ENCODE measurements at places on chromosomes 3 and 15.
A peak's percentile ranks its signal among the peaks of the same experiment; 100 is the strongest.

DNA sequence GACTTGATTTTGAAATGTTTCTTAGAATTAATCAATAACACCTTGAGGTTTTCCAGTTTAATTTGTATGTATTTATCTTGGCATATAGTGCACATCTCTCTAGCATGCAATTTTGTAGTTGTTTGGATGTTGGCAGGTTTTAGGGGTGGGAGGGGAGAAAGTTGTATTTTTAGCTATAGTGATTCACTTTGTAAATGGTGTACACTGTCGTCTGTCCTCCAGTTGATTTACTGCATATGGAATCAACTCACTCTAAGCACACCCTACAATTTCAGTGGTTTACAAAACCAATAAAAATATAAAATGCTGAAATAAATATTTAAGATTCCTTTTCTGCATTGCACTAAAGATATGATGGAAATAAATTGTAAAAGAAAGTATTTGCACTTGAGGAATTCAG lies 199.1 kb downstream of the CDIN1 start:
- DNase-seq: no peak

DNA sequence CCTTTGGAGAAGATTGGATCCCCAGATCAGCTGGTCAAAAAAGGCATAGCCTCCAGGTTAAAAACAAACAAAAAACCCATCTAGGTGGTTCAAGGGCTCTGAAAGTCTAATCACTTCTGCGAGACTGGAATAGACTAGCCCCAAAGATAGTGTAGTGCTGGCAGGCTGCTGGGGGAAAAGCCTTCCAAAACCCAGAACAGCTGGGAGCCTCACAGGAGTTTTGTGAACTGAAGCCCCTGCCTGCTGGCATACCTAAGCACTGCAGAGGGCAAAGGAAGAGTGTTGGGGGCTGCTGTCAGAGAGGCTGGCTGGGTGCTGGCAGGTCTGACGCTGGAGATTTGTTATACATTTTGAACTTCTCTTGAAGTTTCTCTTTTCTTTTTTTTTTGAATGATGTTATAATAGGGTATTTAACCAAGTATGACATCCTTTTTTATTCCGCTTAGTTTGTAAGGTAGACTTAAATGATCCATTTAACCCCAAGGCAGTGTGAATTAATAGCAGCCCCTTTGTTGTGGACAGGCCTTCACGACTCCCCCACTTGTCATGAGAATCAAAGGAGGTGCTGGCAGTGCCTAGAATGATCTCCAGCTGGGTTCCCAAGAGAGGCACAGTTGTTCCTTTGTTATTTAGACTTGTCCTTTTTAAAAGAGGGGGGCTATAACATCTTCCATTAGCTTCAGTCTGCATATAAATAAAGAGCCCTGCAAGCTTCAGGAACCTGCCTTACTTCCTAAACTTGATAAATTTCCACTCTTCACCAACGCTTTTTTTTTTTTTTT lies 53.9 kb downstream of the CRTC3 start:
- no peak for DNase-seq

GRCh38 chr3:127120851-127121647 lies 71.9 kb upstream of the PRR23E start:
- DNase-seq: no peak

GRCh38 chr15:59255680-59256336 lies 49.2 kb downstream of the LDHAL6B start:
- DNase-seq: no peak

DNA sequence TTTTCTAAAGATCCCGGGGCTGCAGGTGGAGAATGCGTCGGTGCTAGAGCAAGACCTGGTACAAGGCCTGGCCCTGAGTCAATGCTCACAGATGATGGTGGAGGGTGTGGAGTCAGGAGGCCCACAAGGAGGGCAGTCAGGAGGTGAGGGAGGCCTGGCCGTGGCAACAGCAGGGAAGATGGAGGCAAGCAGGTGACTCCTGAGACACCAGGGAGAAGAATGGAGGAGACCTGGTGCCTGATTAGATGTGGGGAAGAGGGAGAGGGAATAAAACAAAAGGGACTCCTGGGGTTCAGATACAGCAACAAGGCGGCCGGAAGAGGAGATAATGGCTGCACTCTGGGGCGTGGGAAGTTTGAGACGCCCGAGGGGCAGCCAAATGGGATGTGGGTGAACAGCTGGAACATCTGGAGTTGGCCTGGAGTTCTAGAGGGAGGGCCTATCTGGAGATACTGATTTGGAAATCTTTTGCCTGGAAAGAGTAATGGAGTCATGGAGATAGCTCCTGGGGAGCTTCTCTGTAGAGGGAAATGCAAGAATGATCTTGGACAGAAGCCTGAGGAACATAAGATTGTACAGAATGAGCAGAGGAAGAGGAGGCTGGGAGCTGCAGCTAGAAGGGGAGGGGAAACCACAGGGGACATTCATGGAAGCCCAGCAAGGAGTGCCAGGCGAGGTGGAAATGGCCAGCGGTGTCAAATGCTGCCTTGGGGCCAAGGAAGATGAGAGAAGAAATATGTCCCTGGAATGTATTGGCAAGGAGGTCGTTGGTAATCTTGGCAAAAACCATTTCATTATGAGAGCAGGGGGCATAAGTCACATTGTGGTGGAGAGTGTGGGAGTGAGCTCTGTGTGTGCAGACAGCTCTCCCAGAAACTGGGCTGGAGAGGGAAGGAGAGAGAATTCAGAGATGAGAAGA lies 67.5 kb upstream of the CORO2B start:
- DNase-seq: no peak

DNA sequence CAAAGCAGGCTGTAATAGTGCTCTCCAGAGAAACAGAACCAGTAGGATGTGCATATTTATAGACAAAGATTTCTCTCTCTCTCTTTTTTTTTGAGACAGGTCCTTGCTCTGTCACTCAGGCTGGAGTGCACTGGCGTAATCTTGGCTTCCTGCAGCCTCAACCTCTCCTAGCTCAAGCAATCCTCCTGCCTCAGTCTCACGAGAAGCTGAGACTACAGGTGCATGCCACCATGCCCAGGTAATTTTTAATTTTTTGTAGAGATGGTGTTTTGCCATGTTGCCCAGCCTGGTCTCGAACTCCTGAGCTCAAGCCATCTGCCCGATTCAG lies 67.1 kb upstream of the CHD2 start:
- no peak for DNase-seq

- DNase-seq: no peak
These were observed 16.5 kb downstream of the BCHE start for GRCh38 chr3:165820671-165821123.

GRCh38 chr3:122993124-122993978 lies 34.2 kb downstream of the SEMA5B start:
- no peak for DNase-seq

DNA sequence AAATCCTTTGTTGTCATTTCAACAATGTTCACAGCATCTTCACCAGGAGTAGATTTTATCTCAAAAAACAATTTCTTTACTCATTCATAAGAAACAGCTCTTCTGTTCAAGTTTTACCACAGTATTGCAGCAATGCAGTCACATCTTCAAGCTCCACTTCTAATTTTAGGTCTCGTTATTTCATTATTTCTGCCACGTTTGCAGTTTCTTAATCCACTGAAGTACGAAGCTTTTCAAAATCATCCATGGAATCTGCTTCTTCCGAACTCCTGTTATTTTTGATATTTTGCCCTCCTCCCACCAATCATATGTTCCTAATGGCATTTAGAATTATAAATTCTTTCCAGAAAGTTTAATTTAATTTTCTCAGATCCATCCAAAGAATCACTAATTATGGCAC lies 12.6 kb upstream of the OR5K1 start:
- no peak for DNase-seq

DNA sequence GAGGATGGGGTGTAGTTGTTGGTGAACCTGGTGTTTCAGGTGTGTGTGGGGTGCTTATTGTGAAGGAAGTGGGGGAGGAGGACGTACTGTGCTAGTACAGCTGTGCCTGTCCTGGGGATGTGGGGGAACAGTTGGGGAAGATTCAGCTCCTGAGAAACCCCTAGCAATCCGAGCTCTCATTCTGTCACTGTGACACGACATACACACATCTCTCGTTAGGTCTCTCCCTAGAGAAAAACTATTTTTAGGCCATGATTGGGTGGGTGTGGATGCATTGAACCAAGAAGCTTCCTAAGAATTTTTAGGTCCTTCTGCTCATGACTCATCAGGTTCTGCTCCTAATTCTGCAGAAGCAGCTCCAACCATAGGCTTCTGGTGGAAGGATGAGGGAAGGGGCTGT lies 54.3 kb downstream of the SLC30A4 start:
- DNase-seq: no peak

DNA sequence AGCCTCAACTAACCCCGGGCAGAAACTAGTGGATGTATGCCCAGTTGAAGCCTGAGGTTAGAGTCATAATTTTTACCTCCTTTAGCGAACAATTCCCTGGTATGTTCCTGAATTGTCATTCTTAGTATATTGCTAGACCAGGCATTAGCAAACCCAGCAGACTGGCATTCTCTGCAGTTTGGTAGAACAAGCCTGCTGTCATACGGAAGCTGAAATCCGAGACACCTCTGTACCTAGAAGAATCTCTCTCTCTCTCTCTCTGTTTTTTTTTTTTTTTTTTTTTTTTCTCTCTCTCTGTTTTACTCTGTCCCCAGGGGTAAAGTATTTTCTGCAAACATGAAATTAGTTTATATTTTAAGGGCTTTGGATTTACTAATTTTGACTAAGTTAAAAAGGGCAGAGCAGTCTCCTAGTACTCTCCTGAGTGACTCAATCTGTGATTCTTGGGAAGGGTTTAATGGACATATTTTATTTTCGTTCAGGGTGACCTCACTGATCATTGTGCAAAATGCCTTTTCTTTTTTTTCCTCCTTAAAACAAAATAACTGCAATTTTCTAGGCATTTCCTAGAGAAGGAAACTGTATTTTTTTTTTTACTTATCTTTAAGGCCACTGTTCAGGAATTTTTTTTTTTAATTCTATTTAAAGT lies 133.6 kb upstream of the ICE2 start:
- DNase-seq: no peak

DNA sequence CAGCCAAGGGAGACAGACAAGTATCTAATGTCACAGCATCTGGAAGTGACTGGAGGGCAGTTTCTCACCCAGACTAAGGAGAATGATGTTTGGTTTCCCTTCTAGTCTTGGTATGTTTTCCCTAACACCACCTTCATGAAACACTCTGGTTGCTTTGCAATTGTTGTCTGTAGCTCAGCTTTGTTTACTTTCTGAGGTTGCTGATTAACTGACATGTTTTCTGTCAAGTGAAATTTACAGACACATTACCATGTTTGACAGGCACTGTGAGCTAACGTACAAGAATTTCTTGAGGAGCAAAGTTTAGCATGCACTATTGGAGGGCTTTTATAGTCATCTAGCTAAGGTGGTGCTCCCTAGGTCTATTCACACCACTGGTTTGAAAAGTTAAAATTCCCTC lies 131.6 kb upstream of the NECTIN3 start:
- DNase-seq: no peak

- DNase-seq: no peak
These were observed 138.2 kb downstream of the TPRA1 start for GRCh38 chr3:127452321-127452821.

GRCh38 chr3:146511402-146512134 lies 32.8 kb downstream of the PLSCR1 start:
- DNase-seq: no peak

GRCh38 chr15:77578641-77579372 lies 53.9 kb downstream of the LINGO1 start:
- DNase-seq: peak; percentile 21

DNA sequence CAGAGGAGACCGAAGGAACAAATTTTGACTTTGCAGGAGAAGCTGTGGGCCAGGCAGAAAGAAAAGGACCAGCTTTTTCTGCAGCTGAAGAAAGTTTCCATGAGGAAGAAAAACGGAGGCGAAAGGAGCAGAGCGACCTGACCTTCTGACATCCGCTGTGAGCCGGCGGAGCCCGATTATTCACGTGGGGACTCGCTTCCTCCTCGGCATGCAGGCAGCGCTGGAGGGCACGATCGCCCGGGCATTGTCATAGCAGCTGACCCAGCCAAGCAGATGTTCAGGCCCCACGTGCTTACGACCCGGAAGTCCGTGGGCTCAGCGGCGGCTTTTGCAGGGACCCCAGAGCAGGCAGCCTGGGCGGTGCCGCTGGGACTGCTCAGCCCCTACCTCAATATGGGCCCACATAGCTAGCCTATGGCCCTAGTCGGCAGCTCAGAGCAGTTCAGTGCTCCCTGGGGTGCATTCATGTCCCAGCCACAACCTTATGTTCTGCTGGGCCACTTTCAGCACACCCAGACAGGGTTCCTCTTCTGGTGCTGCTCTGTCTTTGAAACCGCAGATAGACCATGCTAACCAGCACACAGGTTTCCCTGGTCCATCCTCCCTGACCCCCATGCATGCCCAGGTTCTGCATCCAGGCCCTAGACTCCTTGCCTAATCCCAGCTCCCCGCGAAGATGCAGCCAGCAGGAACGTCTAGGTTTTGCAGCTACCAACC lies 10.5 kb upstream of the EIF4A2 start:
- peak; percentile 62 for DNase-seq

- no peak for DNase-seq
These were observed 53.6 kb downstream of the PGPEP1L start for GRCh38 chr15:98953968-98954367.

DNA sequence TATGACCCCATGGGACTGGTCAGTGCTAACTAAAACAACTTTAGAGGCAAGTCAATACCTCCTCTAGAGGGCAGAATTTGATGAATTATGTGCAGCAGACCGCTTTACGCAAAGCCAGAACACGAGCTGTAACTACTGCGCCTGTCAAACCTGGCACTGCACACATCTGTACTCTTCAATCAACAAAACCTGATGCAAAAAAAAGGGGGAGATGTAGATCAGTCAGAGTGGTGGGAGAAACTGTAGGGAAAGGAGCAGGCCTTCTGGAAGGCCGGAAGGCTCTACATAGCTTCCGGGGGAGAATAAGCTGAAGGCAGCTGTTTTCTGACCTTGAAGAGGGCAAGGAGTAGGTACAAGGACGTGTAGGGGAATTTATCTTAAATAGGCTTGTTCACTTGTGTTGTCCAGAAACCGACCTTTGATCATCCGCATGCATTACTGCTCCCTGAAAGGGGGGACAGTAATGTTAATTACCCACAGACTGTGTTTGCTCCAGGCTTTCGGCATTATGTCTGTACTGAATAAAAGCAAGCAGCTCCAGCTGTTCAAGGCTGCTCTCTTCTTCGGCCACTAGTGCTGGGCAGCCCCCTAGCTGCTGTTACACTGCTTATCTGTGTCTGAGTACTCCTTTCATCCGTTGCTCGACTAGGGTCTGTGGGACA lies 41.0 kb downstream of the GPR160 start:
- no peak for DNase-seq

DNA sequence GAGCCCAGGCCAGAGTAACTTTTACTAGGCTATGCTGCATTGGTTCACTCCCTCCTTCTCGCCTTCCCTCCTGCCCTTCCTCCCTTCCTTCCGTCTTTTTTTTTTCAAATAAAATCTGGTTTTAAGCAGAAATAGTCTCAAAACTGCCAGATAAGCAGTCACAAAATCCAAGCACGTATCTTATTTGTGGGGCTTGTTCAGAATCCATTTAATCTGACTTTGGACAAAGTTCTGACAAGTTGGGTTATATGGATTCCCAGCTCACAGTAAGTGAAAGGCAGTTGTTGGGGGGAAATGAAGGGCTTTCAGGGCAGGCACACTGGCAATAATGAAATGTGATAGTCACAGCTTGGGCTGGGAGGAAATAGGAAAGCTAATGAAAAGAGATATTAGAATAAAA lies 32.0 kb upstream of the PLXND1 start:
- DNase-seq: no peak

- DNase-seq: no peak
These were observed 386.6 kb upstream of the THBS1 start for GRCh38 chr15:39194106-39194830.

All from NCI-H1092 (cell line).